ENCODE measurements at places on chromosomes 2 and 18.

GRCh38 chr2:216245391-216245975 lies 126.8 kb downstream of the MARCHF4 start:
- no peak for DNase-seq

GRCh38 chr2:163637871-163638270 lies 97.9 kb downstream of the FIGN start:
- DNase-seq: no peak

DNA sequence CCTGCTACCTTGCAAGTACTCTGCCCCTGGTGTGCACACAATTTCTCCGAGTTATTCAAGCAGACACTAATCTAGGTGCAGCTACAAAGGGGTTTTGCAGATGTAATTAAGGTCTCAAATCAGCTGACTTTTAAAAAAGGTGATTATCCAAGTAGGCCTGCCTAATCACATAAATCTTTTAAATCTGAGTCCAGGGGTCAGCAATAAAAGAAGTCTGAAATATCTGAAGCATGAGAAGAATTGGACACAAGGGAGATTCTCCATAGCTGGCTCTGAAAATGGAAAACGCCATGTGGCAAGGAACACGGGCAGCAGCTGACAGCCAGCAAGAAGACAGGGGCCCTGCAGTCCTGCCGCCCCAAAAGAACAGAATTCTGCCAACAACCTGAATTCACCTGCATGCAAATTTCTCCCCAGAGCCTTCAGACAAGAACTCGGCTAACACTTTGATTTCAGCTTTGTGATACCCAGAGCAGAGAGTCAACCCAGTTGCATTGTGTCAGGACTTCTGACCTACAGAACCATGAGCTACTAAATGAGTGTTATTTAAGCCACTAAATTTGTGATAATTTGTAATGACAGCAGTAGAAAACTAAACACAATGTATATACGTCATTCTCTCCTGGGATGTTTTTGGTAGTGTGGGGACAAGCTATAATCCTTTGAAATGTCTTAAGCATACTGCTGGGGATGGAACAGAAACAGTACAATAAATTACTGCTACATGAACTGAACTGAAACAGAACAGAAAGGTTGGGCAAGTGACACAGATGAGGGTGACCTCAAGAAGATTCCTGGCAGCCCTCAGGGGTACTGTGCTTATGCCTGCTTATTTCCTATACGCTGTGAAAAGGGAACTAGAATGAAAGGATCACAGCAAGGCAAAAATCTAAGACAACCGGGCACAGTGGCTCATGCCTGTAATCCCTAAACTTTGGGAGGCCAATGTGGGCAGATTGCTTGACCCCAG lies 3.2 kb downstream of the INO80C start:
- DNase-seq: no peak

DNA sequence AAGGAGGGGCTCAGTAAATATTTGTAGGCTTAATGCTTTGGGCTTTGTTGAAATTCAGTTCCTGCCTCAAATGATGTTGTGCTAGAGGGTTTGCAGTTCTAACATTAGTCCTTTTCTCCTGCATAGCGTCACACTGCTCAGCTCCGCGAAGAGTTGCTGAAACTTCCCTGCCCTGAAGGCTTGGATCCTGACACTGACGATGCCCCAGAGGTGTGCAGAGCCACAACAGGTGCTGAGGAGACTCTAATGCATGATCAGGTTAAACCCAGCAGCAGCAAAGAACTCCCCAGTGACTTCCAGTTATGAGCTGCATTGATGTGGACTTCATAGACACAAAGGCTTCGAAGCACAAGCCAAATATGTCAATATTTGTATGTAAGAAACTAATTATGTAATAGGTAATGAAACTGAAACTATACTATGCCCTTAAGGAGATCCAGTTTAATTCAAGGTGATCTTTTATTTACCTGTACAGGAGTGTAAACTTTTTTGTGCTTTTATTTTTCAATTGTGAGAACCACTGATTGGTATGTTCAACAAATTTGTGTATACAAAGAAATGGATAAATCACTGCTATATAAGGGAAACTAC lies 10.2 kb upstream of the TTC27 start:
- DNase-seq: no peak

DNA sequence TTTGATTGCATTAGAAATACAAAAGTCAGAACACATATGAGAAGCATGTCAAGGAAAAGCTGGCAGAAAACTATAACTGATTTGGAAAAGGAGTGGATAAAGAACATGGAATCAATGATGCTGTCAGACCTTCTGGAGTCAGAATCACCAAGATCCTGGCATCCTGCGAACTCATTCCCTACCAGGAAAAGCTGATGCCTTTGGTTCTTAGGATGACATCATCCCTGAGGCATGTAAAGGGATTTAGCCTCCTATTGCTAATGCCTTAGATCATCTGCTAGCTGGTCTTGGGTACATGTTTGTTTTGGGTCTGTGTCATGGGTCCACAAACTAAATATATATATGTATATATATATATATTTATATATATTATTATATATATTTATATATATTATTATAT lies 680.7 kb downstream of the EPHA4 start:
- DNase-seq: no peak

- no peak for DNase-seq
These were observed 626 bp upstream of the VIT start for GRCh38 chr2:36695746-36696415.

- DNase-seq: no peak
These were observed 38.9 kb upstream of the GMCL1 start for GRCh38 chr2:69790601-69790959.

GRCh38 chr2:65918760-65919187 lies 486.4 kb upstream of the SPRED2 start:
- no peak for DNase-seq

DNA sequence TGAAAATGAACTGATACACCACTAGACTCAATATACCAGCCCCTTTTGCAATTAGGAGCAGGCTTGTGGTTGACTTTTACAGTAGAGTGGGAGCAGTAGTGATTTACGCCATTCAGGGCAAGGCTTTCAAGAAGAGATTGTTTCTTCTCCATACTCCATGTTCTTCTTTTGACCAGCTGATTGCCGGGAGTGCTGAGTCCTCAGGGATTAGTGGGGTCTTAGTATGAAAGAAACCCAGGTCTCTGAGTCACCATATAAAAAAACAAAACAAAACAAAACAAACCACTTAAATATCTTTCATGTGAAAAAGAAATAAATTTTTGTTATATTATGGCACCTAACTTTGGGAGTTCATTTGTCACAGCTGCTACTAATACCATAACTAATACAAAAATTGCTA lies 465.6 kb upstream of the TRIB2 start:
- DNase-seq: no peak

- DNase-seq: no peak
These were observed 530.7 kb downstream of the ZNF804A start for GRCh38 chr2:185128996-185129395.

DNA sequence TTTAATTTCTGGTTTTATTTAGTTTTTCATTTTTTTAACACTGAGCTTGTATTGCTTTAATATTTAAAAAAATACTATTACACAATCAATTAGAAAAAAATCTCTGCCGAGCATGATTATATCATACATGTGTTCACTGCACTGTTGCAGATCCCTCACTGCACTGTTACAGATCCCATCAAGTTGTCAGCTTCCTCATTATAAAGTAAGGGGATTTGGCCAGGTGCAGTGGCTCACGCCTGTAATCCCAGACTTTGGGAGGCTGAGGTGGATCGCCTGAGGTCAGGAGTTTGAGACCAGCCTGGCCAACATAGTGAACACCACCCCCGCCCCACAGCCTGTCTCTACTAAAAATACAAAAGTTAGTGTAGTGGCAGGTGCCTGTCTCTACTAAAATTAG lies 33.0 kb upstream of the METTL21A start:
- no peak for DNase-seq

DNA sequence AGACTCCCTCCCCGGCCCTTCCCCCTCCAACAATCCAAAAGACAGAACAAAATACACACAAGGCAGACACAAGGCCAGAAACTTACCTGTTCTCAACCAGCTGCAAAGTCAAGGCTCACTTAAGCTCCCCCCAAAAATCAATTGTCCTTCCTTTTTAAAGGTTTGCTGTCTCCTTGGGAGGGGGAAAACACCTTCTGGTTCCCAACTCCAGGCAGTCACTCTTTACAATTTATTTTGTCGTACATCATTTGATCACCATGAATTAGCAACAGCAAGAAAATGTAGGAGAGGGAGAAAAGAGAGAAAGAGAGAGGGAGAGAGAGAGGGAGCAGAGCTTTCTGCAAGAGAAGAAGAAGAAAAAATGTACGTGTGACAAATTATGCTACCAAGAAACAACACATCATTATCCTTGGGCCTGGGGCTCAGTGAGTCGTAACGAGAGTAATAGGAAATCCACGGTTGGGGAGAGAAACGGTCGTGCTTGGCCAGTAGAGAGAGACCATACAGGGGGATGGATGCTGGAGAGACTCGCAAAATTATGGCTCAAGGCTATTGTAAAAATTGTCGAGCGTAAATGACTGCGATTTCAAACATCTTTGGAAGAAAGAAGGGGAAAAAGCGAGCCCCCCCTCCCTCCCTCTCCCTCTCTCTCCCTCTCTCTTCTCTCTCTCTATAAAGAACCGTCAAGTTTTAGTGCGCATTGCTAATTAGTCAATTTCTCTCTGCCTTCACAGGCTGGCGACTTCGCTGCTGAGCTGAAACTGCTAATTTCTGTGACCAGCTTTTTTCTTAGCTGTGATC lies at the start of gene KLHL14:
Gene KLHL14 (minus strand): TSS at position 443 of the 801 bp plus-strand sequence. CDS start 2,432 bp downstream, outside the sequence.
- no peak for DNase-seq

GRCh38 chr2:8882094-8882493 lies 44.7 kb upstream of the KIDINS220 start:
- DNase-seq: no peak

- no peak for DNase-seq
These were observed 369.8 kb downstream of the ARHGAP15 start for GRCh38 chr2:143499061-143499460.

DNA sequence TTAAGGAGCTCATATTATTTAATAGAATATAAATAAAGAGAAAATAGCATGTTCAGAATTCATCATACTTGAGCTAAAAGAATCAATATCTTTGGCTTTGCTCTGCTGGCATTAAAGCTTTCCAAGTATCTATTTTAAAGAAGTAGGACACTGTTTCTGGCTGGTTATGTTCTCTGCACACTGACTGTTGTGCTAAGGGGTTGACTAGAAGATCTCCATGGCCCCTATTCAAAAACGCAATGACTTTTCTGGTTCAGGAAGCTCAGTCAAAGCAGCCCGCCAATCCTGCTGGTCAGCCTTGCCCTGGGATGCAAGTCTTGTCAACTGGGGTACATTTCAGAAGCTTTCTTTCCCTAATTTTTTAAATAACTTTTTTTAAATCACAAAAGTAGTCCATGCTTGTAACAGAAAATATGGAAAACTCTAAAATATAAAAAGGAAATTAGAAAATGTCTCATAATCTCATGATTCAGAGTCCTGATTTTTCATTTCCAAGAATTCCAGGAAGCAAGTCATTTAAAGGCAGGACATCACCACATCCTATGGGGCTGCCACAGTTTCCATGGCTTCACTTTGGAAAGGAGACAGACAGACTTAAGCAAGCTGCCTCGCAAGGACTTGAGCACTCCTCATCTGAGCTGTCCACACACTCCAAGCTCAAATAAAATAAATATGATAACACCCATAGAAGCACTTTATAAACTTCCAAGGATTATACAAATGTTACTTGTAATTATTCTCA lies 195.1 kb downstream of the TXNL1 start:
- no peak for DNase-seq

- DNase-seq: no peak
These were observed 1.1 kb downstream of the TMEM169 start for GRCh38 chr2:216082805-216083204.

DNA sequence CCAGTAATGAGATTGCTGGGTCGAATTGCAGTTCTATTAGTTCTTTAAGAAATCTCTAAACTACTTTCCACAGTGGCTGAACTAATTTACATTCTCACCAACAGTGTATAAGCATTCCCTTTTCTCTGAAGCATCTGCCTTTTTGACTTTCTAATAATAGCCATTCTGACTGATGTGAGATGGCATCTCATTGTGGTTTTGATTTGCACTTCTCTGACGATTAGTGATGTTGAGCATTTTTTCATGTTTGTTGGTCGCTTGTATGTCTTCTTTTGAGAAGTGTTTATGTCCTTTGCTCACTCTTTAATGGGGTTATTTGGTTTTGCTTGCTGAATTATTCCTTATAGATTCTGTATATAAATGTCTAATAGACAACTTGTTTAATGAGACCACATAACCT lies 69.6 kb upstream of the UGP2 start:
- DNase-seq: no peak

- DNase-seq: no peak
These were observed 167.0 kb upstream of the HAAO start for GRCh38 chr2:42959234-42960001.

DNA sequence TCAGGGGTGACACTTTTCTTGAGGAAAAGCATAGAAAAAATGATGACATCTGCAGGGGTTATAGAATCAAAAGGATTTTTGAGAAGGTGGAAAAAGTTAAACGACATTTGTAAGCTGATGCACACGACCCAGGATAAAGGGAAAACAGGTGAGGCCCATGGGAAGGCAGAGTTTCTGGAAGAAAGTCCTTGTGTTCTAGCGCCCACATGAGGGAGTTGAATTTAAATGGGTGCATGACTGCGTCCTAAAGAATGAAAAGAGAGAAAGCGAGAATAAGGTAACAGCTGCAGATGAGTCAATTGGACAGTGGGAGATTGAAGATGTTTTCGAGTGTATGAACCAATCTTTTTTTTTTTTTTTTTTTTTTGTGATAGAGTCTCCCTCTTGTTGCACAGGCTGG lies 158.1 kb downstream of the GALR1 start:
- no peak for DNase-seq

- no peak for DNase-seq
These were observed 115.5 kb upstream of the HAAO start for GRCh38 chr2:42907835-42908234.

- DNase-seq: no peak
These were observed 182.9 kb downstream of the IKZF2 start for GRCh38 chr2:212968284-212969081.

DNA sequence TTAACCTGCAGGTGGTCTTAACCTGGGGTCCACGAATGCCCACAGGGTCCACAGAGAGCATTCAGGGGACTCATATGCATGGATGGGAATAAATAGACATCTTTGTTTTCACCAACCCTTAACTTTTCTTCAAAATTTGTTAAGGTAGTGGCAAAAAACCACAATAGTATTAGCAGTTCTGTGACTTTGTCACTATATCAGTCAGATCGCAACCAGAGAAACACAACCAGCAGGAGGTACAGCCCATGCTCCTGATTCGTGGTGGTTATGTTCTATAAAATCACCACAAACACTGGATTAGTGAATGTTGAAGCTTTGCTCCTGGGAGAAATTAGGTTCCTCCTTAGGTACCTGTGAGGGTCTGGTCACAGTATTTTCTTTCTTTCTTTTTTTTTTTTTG lies 31.6 kb downstream of the B3GNT7 start:
- DNase-seq: no peak

DNA sequence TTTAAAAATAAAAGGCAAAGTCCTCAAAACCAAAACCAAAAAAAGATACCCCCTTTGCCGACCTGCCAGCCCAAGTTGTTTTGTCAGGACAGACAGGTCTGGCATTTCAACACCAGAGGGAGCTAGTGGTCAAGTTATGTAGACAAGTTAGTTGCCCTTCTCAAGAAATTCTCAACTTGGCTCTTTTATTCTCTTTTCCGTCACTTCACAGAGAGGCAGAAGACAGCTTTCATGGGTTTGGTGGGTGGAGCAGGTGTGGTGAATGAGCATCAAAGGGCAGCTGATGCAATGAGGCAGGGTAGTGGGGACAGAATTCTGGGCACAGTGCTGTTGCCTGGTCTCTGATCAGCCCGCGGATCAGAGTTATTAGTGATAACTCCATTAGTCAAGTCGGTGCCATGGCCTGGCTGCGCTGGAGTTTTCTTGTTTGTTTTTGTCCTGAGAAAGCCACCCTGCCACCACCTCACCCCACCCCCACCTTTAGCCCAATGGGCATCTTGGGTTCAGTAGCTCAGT lies 303.7 kb upstream of the EPAS1 start:
- DNase-seq: peak; percentile 50

- no peak for DNase-seq
These were observed 1388.6 kb upstream of the PIK3C3 start for GRCh38 chr18:40566510-40566844.
